Mucosa of gallbladder (tissue), 1 donor: ENCODE measurements at places on chromosomes 6 and 20. TPM values are rescaled to one million over a fixed set of nuclear protein-coding genes. Genes with fewer than 3 reads are reported as not detected.

Gene GMPR
- total RNA-seq, result 10.4 TPM

Gene MCCD1
- total RNA-seq, result not detected

Gene PGBD1
- 1.8 TPM for total RNA-seq

Gene HLA-DRB1
- 174 TPM for total RNA-seq

Gene FAM83B
- total RNA-seq, result 14.5 TPM

Gene PRKN
- 9.3 TPM for total RNA-seq

Gene SIRPB2
- total RNA-seq, result 3.7 TPM

Gene RAD21L1
- total RNA-seq, result not detected
